ENCODE measurements at places on chromosomes 6 and 20.

GRCh38 chr6:84657486-84657885 is 106.9 kb downstream of the TBX18 start:
- no peak for DNase-seq

DNA sequence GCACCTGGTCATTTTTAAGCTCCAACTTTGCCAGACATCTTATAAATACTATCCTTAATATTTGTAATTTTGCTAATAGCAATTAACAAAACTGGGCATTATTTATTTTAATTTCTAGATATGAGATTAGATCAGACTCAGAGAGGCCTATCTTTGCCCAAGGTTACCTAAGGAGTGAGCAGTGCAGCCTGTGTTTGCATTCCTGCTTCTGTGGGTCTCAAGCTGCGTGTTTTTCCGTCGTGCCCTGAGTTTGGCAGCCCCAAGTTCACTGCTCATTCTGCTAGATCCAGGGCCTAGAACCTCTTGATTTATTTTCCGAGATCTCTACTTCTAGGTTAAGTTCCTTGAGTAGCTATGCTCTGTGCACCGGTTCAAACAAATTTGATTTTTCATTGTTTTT is 11.0 kb upstream of the ADGRG6 start:
- DNase-seq = no peak

DNA sequence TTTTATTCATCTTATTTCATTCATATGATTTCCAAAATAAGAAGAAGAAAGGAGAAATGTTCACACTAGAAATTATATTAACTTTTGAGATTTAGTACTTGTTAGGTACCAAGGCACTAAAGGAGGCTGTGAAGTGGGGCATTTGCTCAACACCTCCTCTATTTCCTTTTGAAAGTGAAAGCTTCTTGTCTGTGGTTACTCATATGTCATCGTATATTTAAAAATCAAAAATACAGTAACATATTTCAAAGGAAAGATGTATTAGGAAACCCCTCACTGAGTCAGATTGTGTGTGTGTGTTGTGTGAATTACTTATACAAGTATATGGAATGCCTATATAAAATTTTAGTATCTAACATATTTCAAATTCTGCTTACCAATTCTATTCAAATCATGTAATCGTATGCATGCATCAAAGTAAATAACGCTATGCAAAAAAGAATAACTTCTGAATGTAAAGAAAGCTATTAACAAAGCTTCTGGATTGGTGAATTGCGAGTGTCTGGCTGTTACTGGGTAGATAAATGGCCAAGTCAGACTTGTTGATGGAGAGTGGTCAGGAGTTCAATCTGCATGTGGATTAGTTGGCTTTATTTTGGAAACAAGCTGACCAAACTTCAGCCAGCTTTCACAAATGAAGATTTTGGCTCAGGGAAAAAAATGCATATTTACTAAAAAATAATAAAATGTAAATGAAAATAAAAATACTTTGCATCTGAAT is 70.9 kb downstream of the PACRG start:
- DNase-seq = no peak

- no peak for DNase-seq
Observed at GRCh38 chr20:53148771-53149147, 176.6 kb downstream of the TSHZ2 start.

- peak; percentile 100 for DNase-seq
Observed at GRCh38 chr6:30752157-30752927, 8.0 kb upstream of the IER3 start.

DNA sequence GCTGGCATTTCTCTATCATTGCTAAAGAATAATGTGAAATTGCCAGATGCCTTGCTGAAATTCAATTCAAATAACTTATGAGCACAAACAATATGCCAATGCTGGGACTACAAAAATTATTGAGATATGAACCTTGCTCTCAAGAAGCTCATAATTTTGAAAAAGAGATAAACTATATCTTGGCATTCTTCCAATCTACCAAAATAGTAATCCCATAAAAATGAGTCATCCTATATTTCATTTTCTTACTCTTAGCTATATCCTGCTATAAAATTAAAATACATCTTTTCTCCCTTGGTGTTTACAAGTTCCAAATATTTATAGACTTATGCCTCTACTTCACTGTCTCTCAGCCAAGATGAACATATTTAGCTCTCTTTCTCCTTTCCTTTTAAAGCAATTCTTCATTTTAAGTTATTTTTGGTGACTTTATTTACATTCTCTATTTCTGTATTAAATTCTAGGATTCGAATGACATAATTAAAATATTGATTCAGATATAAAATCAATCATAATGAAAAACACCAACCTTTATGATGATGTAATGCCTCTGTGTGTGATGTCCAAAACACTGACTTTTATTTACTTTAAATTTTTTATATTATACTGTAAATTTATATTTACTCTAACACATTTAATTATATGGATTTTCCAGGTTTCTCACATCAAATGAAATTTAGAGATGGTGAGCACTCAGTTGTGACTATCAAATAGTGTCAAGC is 152.6 kb downstream of the CDK19 start:
- DNase-seq = no peak

- DNase-seq = no peak
Observed at GRCh38 chr20:62888406-62888805, 26.8 kb upstream of the TCFL5 start.

DNA sequence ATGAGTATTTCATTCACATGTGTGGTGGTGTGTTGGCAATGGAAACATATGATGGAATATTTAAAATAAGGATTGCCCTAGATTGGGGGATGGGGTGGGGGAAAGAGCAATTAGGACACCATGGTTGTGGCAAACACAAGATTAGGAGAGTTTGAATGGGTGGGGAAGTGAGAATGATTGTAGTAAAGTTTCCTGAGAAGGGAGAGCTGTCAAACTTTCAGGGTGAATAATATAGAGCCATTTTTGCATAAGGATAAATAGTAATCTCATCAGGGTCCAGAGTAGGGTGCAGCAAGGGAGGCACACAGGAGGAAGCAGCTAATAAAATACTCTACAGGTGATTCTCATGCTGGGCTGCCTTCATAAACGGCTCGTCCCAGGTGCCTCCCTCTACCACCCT is 294.9 kb upstream of the MARCKS start:
- no peak for DNase-seq

All from AG10803 (cell line).